Osteocyte (in vitro differentiated cells): ENCODE measurements at places on chromosomes 12 and 14.

DNA sequence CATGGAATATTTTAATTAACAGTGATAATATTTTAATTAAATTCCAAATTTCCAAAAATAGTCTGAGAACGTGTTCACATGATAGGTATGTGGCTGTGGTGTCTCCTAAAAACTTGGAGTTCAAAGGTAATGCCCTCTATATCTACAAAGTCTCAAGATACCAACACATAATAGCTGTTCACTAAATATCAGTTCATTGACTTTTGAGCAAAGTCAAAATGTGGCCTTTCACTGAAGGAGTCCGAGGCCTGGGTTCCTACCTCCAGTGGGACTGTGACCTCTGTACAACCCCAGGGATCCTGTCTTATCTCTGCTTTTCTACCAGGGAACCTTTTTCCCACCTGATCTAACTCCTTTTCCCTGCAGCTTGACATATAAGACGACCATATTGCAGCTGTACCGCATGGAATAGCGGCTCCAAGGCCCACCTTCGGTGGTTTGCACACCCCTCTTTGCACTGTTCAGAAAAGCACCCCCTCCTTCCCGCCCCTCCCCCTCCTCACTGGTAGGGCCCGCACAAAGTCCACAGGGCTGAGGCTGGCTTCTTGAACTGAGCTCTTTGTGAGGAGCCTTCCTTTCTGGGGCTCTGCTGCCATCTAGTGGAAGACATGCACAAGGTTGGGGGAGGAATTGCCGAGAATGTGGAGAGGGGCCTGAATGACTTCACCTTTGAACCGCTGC, 3.1 kb downstream of the CCND2 start:
- peaks cover 68% of the 10 kb centered on the region for H3K27me3 ChIP-seq
- H3K4me3 ChIP-seq = no peak overlapping the region
- H3K4me1 ChIP-seq = peaks cover 33% of the 10 kb centered on the region
- peak; percentile 92 for DNase-seq
- H3K27ac ChIP-seq = no peak overlapping the region
- H3K36me3 ChIP-seq = peaks cover 2% of the 10 kb centered on the region

DNA sequence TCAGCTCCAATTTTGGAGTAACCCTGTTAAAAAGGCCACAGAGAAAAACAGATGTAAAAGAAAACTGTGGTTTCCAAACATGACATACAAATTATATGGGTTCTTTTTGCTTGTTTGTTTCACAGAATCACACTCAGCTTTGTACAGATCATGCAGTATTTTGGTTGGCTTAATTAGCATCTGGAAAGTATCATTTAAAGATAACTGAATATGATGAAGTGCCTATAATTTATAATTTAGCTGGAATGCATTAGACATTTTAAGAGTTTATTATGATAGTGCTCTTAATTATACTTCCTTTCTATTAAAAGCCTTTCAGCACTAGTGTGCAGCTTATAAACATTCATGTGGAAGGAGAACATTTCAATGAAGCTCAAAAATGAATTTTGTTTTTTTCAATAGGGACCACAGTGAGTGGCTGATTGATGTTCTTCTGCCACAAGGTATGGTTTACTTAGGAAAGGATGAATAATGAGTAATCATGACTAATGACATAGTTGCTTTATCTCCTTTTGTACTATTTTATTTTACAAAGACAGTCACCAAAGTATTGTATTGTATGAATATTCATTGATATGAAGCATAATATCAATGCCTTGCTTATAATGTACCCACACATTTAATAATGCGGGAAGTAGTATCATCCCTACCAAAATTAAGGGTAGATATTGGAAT, 98.3 kb downstream of the UNC79 start:
- H3K27ac ChIP-seq = no peak overlapping the region
- no peaks in the 10 kb centered on the region for H3K27me3 ChIP-seq
- H3K36me3 ChIP-seq = no peaks in the 10 kb centered on the region
- H3K4me3 ChIP-seq = no peak overlapping the region
- H3K4me1 ChIP-seq = no peaks in the 10 kb centered on the region

DNA sequence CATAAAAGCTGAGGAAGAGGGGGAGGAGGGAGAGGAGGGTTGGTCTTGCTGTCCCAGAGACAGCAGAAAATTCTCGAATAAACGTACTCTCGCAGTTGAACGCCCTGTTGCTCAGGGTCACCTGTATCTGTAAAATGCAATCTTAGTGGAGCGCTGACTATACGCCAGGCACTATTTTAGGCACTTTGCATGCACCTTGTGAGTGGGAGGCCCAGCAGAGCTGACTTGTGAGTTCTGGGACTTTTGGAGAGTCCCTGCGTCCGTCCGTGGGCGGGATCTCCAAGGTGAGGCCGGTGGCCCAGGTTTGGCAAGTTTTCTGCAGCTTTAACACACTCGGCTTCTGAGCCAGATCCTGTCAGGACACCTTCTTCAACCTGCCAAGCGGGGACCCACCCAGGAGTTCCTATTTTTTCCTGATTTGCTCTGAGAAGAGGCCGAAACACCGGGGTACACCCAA, 32.5 kb upstream of the PLEKHG6 start:
- H3K4me3 ChIP-seq = peak overlapping the region; percentile 57
- peaks cover 39% of the 10 kb centered on the region for H3K4me1 ChIP-seq
- H3K36me3 ChIP-seq = no peaks in the 10 kb centered on the region
- no peaks in the 10 kb centered on the region for H3K27me3 ChIP-seq

DNA sequence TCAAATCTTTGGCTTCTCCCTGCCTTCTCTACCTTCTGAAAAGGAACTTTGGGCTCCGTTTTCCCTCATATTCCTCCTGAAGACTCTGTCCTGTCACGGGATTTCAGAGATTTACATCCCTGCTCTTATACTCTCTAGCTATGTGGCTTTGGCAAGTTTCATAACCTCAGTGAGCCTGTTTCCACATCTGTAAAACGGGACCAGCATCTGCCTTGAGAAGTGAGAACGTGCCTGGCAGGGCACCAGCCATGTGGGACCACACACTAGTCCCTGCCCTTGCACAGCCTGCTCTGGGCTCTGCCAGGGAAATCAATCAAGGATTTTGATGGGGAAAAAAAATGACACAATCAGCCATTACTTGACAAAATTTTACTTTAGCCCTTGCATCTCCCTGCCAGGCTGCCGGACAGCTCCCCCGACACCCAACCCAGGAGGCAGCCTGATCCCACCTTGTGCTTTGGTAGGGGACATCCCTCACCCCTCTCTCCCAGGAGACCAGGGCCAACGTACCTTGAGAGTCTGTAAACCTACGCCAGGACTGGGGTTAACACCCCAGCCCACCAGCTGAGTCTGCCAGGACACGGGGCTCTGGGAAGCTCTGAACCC, 8.5 kb downstream of the PHETA1 start:
- peaks cover 9% of the 10 kb centered on the region for H3K4me1 ChIP-seq
- no peak overlapping the region for H3K4me3 ChIP-seq
- no peak for DNase-seq

- no peaks in the 10 kb centered on the region for H3K4me1 ChIP-seq
- no peak overlapping the region for H3K4me3 ChIP-seq
- no peaks in the 10 kb centered on the region for H3K27me3 ChIP-seq
- DNase-seq = no peak
- H3K27ac ChIP-seq = no peak overlapping the region
These were observed 56.4 kb downstream of the KDM5A start for GRCh38 chr12:332581-333205.

DNA sequence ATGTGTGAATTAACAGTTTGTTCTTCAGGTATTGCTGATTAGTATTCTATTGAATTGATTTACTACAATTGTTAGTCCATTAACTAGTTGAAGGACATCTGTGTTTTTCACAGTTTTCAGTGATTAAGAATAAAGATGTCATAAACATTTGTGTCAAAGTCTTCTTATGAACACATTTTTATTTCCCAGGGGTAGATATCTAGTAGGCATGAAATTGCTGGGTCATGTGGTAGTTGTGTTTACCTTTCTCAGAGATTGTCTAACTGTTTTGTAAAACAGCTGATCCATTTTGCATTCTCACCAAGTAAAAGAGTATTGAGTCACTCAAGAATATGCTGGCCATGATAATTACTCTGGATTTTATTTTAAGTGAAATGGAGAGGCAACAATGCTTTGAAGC, 1145.3 kb downstream of the FSCB start:
- no peaks in the 10 kb centered on the region for H3K4me1 ChIP-seq
- H3K4me3 ChIP-seq = no peak overlapping the region
- no peak overlapping the region for H3K27ac ChIP-seq
- DNase-seq = no peak

- DNase-seq = no peak
- peaks cover 54% of the 10 kb centered on the region for H3K36me3 ChIP-seq
- no peak overlapping the region for H3K4me3 ChIP-seq
- no peak overlapping the region for H3K27ac ChIP-seq
- no peaks in the 10 kb centered on the region for H3K4me1 ChIP-seq
These were observed 68.6 kb downstream of the EP400 start for GRCh38 chr12:132018193-132018916.

GRCh38 chr12:121061831-121062230, 22.8 kb upstream of the OASL start:
- H3K36me3 ChIP-seq = no peaks in the 10 kb centered on the region
- peaks cover 35% of the 10 kb centered on the region for H3K27me3 ChIP-seq
- no peak overlapping the region for H3K4me3 ChIP-seq
- no peak overlapping the region for H3K27ac ChIP-seq

GRCh38 chr12:80709811-80710726, 2.6 kb downstream of the MYF6 start:
- H3K4me3 ChIP-seq = no peak overlapping the region
- no peak overlapping the region for H3K27ac ChIP-seq
- H3K4me1 ChIP-seq = peaks cover 15% of the 10 kb centered on the region
- H3K36me3 ChIP-seq = no peaks in the 10 kb centered on the region

GRCh38 chr14:45084946-45085346, 1.0 kb downstream of the PRPF39 start:
- peak overlapping the region; percentile 97 for H3K27ac ChIP-seq
- peak overlapping the region; percentile 97 for H3K4me3 ChIP-seq
- H3K36me3 ChIP-seq = peaks cover 9% of the 10 kb centered on the region
- no peak for DNase-seq

DNA sequence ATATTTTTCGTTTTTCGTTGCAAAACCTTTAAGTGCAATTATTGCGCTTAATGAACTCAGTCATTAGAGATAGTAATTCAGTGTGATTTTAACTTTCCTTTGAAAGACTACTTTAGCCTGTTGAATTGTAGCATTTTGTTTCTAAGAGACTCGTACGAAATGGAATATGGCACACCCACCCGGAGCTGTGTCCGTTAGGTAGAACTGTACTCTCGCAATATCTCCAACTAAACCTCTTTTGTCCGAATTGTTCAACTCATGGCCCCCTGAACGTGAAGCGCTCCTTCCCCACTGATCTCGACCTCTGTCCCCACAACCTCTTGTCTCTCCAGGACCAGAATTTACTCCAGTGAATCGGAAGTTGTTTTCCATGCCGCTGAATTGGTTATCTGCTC, 800 bp downstream of the PCNX4 start:
- H3K4me3 ChIP-seq = peak overlapping the region; percentile 90
- H3K27me3 ChIP-seq = no peaks in the 10 kb centered on the region
- no peak for DNase-seq
- peaks cover 34% of the 10 kb centered on the region for H3K4me1 ChIP-seq
- H3K27ac ChIP-seq = peak overlapping the region; percentile 94

DNA sequence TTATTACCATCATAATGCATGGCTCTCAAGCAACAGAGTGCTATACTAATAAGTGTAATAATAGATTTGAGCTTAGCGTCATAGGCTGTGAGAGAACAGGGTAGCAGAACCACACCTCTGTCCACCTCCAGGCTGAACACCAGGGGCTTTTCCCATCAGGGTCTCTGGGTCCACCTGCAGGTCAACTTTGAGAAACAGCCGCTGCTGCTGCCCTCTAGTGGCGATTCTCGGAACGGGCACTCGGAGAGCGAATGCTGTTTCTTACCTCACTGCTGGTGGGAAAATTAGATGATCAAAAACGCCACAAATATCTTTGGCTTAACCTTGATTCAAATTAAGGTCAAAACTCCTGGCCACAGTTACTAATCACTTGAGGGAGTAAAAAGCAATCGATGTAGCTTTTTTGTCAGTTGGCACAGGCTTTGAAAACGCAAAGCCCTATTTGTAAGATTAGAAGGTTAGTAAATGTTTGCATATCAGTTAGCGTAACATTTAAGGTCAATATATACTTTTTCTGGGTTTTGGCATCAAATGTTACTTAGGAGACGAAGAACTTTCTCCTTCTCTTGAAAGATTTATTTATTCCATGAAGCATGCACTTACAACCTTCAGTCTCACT, 127.9 kb upstream of the TMEM132D start:
- no peak overlapping the region for H3K4me3 ChIP-seq
- H3K27me3 ChIP-seq = peaks cover 11% of the 10 kb centered on the region
- no peak overlapping the region for H3K27ac ChIP-seq
- no peaks in the 10 kb centered on the region for H3K4me1 ChIP-seq
- no peak for DNase-seq

DNA sequence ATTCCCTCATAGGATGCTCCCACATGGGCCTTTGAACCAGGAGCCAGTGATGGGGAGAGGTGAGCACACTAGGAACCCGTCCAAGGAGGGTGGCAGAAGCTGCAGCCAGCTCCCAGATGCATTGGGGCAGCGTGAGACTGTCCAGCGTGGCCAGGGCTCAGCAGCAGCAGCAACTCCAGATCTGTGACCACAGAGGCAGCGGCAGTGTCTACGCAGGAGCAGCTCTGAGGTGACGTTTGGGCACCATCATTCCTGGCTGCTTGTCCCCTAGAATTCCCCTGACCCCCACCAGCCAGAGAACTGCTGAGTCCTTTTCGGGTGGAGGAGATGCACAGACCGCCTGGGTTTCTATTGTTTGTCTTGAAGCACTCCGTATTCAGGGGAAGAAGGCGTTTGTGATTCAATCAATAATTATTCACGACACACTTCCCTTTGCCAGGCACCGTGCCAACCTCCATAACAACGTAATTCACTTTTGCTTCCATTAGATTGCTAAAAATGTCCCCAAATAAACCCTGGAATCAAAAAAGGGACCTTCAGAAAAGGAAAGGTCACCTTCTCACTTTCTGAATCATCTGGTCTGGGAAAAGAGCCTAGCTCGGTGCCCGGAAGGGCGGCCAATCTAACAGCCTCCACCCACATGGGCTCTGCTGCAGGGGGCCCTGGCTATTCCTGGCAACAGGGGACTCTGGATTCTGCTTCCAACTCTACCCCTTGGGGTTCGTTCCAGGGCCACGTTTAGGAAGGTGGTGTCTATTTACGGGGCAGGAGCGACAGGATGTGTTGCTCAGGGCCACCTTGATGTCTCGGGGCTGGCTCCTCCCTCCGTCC, 11.4 kb upstream of the BDKRB2 start:
- no peak overlapping the region for H3K4me3 ChIP-seq
- H3K4me1 ChIP-seq = no peaks in the 10 kb centered on the region
- H3K27me3 ChIP-seq = peaks cover 41% of the 10 kb centered on the region
- DNase-seq = no peak
- H3K36me3 ChIP-seq = no peaks in the 10 kb centered on the region
- no peak overlapping the region for H3K27ac ChIP-seq

- no peak for DNase-seq
- no peak overlapping the region for H3K4me3 ChIP-seq
- no peaks in the 10 kb centered on the region for H3K27me3 ChIP-seq
- peaks cover 3% of the 10 kb centered on the region for H3K4me1 ChIP-seq
- H3K27ac ChIP-seq = no peak overlapping the region
These were observed 5.5 kb upstream of the CD4 start for GRCh38 chr12:6783828-6784227.

- H3K4me3 ChIP-seq = no peak overlapping the region
- peaks cover 2% of the 10 kb centered on the region for H3K4me1 ChIP-seq
- no peak for DNase-seq
- no peak overlapping the region for H3K27ac ChIP-seq
- H3K36me3 ChIP-seq = peaks cover 17% of the 10 kb centered on the region
These were observed 238.6 kb downstream of the LRIG3 start for GRCh38 chr12:58681730-58682129.

- H3K36me3 ChIP-seq = peaks cover 21% of the 10 kb centered on the region
- peak; percentile 48 for DNase-seq
- H3K27ac ChIP-seq = peak overlapping the region; percentile 66
- no peaks in the 10 kb centered on the region for H3K27me3 ChIP-seq
- H3K4me1 ChIP-seq = peaks cover 24% of the 10 kb centered on the region
These were observed 159.9 kb upstream of the FOXN3 start for GRCh38 chr14:89576960-89577359.
